ENCODE measurements at places on chromosomes 5 and 9.

DNA sequence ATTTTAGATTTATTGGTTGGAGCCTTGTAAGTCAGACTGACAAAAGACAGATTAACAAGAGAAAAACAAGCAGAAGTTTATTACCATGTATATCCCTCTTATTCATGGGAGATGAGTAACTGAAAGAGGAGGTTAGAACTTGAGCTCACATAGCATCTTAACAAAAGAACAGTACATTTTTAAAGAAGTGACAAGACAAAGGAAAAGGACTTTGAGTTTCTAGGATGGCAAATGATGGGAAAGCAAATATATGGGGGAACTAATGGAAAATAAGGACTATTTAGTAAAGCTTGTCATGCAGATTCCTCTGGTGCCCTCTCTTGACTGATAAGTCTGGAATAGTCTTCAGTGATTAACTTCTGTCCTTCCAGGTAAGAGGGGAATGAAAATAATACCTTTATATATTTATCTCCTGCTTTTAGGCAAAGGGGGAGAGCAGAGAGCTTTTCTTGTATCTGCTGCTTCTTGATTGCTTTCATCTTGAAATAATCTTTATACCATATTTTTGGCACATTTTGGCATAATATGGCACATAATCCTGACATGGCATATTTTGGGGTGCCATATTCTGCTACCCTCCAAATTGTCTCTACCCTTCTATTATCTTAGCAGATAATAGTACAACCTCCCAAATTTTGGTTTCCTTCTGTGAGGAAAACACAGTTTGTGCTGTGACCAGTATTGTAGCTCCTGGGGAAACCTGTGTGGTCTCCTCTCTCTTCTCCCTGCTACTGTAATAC, 206.8 kb downstream of the TMC1 start:
- no peak for DNase-seq

- no peak for DNase-seq
Measured at GRCh38 chr5:114056185-114056538, 305.7 kb upstream of the KCNN2 start.

DNA sequence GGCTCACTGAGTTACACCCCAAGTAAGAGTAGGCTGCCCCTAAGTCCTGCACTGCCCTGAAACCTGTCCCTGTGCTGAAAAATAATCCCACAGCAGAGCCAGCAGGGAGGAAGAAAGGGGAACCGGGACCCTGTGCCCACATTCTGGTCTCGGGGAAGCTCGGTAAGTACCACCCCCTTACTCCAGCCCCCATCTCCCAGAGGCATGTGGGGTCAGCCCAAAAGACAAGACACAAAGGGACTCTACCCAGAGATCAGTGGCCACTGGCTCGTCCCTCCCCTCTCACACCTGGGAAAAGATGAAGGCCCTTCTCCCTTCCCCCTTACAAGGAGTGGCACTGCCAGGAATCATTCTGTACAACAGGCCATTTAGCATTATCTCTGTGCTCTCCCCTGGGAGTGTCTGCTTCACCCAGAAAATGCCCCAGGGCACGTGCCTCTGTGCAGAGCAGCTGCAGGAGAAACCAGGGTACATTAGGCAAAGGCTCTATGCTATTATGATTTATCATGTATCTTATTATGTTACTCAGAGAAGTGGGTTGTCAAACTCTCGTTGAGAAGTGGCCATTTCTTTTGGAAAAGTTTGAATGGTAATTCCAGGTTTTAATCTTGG, 71.3 kb downstream of the NDFIP1 start:
- DNase-seq = no peak

GRCh38 chr9:110069326-110070248, 138.4 kb downstream of the C9orf152 start:
- peak; percentile 22 for DNase-seq

DNA sequence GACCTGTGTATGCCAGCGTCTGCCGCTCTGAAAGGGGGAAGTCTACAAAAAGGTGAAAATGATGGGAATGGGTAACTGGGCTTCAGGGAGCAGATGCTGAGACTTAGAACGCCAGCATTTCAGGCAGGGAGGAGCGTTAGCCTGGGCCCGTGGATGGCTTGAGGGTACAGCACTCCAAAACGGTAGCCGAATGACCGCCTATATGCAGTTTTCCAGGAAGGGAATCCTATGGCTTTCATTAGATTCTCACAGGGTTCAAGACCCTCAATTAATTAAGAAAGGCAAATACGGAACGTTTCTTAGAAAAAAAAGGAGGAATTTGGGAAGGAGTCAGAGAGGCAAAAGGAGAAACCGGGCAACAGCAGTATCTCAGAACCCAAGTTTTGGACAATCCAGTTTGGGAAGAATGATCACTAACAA, 639 bp downstream of the AMACR start:
- no peak for DNase-seq

All from CD8-positive, alpha-beta T cell (primary cell).